ENCODE measurements at places on chromosomes 7 and 10.

DNA sequence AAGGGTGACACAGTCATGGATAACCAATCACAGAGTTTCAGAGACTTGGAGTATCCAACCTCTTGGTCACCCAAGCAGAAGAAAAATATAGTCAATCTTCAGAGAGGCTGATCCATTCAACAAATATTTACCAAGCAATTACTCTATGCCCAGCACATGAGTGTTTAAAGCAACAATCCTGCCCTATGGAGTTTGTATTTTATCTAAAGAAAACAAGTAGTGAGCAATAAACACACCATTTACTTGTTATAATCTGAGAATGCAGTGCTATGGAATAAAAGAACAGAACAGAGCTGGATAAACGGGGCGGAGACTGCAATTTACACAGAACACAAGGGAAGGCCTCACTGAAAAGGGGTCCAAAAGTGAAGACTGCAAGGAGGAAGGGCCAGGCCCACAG lies 63.8 kb downstream of the GRB10 start:
- no peak for DNase-seq

- peak; percentile 7 for DNase-seq
These were observed 249.0 kb upstream of the PPP2R2D start for GRCh38 chr10:131651674-131652437.

DNA sequence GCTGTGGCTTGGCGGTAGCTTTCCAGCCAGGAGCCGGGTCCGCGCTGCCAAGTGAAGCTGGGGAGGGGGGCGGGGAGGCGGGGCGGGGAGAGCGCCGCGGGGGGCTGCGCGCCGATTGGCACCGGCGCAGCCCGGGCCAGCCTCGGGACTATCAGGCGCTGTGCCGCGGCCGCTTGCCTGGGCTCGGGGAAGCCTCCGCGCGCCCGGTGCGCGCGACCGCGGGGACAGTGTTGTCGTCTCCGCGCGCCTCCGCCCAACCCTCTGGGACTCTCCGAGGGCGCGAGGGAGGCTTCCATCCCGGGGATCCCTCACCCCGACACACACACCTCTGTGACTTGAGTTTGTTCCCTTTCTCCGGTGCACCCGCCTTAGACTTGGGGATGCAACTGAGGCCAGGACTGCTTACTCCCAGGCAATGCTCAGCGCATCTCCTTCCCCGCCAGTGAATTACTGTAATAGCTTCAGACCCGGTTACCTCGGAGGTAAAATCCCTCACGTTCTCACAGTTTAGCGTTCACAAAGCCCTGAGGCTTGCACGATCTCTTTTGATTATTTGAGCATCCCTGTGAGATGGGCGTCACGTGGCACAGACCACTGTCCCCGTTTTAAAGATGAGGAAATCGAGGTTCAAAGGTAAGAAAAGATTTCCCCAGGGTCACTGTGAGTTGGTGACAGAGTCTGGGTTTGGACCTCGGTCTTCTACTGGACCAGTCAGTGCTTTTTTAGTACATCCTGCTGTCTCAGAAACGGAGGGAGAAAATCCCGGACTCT lies at the start of gene NKX1-2:
TSS of gene NKX1-2 (minus strand) at position 24 of the 771 bp plus-strand sequence. CDS start 92 bp downstream, outside the sequence.
- DNase-seq, result no peak

- no peak for DNase-seq
These were observed 98.1 kb downstream of the PTPN20 start for GRCh38 chr10:47009215-47009838.

- DNase-seq, result no peak
These were observed 650 bp upstream of the ZFAND2A start for GRCh38 chr7:1160670-1161021.

GRCh38 chr10:21329995-21330627 lies 195.4 kb downstream of the SKIDA1 start:
- DNase-seq, result no peak

DNA sequence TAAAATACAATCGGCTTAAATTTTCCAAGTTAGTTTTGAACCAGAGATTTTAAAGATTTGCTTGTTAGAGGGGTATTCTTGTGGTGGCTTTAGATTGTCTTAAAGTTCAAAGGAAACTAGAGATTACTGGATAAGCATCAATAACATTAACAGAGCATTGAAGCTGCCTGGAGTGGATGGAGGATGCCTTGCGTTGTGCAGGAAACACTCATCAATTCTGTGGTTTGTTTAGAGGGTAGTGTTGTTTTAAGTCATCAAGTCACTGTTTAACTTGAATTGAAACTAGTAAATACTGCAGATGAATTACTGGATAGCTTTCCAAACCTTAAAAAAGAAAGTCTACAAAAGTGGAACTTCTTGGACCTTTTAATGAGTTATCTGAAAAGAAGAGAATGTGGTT lies 218.6 kb downstream of the CELF2 start:
- no peak for DNase-seq

DNA sequence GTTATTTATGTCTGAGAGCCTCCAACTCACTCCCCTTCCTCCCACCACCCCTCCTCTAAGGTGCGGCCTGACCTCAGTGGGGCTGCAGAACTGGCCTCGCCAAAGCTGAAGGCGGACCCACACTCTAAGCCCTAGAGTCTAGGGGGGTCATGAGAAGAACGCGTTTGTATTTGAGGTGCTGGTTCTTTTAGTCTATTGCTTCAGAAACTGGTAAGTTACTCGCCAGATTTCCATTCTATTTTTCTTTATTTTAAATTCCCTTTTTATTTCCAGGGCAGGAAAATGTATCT lies 357.5 kb downstream of the DNAJB6 start:
- no peak for DNase-seq

DNA sequence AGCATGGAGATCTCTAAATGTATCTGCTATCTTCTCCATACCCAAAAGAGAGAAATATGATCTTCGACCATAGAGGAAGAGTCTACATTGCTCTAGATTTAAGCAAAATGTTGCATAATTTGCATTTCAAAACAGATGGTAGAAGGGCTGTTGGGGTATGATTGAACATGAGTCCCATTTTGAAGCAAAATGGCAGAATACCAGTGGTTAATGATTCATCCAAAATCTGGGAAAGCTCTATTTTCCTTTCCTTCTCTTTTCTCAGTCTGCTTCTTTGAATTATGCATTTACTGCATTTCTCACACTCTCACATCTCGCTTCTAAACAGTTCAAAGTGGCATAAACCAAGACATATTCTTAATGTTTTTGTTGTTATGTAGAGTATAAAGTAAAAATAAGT lies 178.5 kb downstream of the MACC1 start:
- DNase-seq, result no peak

All from tibial artery (tissue), 4 donors.